H9 (cell line): ENCODE measurements at places on chromosomes 3 and 15.
A peak's percentile ranks its signal among the peaks of the same experiment; 100 is the strongest.

- no peak for DNase-seq
These were observed 11.7 kb downstream of the MRPS11 start for GRCh38 chr15:88479169-88479568.

GRCh38 chr15:28105224-28105791, 6.2 kb upstream of the OCA2 start:
- DNase-seq, result peak; percentile 17

DNA sequence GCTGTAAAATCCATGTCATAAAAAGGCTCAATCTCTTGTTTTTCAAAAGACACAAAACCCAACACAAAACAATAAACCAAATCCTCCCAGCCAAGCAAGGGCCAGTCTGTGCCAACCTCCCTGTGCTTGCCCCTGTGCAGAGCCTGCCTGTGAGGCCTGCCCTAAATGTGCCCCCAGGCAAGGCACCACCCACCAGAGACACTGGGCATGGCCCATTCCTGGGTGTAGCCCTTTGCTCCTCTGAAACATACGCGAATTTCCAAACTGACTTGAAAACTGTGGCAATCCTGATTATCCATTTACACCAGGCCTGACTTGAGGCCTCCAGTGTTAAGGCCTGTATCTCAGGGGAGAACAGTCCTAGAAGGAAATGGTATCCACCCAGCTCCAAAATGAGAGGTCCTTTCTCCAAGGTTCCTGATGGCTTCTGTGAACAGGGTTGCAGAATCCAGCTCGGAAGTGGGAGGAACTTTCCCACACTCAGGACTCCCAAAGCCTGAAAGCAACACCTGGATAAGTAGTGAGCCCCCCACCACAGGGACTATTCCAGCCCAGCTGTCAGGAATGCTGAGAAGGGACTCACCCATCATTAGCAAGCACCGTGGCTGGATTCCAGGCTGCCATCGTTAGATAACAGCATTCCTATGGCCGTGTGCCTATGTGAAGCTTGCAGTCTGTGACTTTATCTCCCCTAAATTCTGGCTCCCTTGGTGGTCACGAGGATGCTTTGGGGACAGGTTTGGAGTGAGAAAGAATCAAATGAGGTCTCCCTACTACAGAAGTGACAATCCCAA, 61.8 kb downstream of the CACNA2D2 start:
- no peak for DNase-seq

GRCh38 chr15:39579487-39580116, 1.3 kb upstream of the THBS1 start:
- DNase-seq, result peak; percentile 90

GRCh38 chr3:66066963-66067617, 28.4 kb upstream of the MAGI1 start:
- no peak for DNase-seq

DNA sequence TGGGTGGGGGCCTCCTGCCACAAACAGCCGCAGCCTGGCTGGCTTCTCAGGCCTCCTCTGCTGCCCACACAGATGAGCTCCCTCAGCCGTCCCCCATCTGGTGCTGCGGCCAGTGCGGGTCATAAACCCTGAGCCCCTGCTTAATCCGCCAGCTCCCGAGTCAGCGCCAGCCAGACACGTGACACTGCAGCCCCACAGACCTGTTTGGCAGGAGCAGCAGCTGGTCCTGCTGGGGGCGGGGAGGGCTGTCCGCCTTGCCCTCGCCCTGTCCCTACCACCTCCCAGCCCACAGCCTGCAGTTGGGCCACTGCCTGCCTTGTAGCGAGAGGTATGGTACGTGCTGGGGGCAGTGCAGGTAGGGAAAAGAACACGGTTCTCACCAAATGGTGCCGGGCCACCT, 86.2 kb downstream of the IQSEC1 start:
- DNase-seq, result no peak

DNA sequence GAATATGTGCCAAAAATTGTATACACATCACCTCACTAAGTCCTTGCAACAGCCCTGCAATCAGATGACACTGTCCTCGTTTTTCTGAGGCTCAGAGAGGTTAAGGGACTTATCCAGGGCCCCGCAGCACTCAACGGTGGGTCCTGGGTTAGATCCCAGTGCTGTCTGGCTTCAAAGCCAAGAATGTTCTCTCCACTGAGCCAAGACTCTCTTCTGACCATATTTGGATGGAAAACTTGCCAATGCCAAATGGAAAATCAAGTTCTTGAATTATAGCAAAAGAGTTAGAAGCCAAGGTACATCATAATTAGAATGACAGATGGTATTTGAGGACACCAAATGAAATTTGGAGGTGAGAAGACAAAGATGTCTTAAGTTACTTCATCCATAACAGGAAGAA, 75.9 kb downstream of the NCEH1 start:
- no peak for DNase-seq

DNA sequence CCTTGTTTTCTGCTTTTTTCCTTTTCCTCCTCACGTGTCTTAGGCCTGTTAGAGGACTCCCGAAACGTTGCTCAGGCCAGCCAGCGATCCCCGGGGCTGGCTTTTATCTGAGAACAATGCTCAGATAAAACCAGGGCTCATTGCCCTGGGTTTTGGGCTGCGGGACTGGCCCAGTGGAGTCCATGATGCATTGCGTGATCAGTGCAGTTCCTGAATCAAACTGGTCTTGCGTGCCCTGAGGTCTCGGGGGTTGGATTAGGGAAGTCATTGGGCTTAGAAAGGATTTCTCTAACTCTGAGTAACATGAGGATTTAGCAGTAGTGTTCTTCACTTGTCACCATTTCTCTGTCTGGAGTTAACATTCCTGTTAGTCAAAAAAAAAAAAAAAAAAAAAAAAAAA, 66.3 kb downstream of the CCR1 start:
- DNase-seq, result no peak

DNA sequence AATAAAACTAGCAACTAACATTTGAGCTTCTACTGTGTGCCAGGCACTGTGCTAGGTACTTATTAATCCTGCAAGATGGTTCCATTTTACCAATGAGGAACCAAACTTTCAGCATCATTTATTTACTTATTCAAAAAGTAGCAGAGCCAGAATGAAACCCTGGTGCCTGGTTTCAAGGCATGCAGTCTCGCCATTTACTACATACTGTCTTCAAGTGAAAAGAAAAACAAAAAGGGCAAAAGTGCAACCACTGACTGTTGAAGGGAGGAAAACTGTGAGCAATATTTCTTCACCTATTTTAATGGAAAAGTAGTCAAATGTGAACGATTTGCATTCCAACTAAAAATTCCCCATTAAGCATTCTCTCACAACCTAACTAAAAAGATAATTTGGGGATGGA, 8.7 kb downstream of the DCUN1D1 start:
- no peak for DNase-seq

GRCh38 chr3:35437381-35437780, 201.9 kb upstream of the ARPP21 start:
- no peak for DNase-seq

DNA sequence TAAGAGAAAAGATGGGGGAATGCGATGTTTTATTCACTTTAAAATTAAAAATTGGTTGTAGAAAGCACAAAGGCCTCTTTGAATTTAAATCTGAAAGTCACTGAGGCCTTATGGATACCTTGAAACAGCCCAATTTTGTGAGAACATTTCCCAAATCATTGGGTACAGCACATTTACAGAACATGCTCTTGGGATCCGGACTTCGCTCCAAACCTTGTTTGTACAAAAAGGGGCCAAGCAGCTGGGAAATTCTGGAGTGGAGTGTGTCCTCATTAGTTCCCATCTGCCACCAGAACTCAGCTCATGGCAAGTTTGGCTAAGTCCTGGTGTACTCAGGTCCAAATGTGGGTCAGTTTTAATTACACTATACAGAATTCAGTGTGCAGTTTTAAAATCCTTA, 254.2 kb downstream of the ZBTB20 start:
- DNase-seq, result no peak

DNA sequence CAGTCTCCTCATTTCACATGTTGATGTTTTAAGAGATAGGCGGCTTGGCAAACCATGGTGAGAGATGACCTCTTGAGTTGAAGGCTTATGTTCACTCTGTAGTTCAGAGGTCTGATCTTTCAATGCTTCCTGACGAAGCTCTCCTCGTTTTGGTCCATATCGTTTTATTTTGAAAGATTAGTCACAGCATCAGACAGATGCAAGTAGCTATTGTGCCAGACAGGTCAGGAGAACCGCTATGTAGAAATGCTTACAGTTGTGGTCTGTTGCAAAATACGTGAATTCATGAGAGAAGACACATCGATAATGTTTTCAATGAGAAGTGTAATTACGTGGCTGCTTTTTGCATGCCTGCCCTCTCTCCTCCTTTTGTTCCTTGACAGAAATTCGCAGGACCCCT, 47.5 kb downstream of the CHL1 start:
- no peak for DNase-seq

GRCh38 chr3:194046531-194046930, 89.4 kb upstream of the HES1 start:
- no peak for DNase-seq

- no peak for DNase-seq
These were observed 9.8 kb upstream of the CLPX start for GRCh38 chr15:65194826-65195547.

- DNase-seq, result no peak
These were observed 19.2 kb downstream of the EXOSC7 start for GRCh38 chr3:44995142-44995770.

DNA sequence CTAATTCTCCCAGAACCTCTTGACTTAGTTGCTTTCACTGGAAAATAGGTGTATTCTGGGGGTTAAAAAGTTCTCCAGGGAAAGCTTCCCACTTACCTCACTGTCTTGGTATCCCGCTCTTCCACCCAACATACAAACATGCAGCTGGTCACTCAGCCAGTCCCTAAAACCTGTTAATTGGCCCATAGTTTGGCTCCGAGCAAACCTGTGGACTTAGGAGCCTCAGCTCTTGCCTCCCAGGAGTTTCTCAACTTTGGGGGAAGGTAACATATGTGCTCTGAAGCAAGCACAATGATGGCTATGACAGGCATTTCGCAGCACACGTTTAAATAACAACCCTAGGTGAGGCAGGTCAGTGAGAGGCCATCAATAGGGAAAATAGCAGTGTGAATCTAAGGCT, 25.8 kb upstream of the LRRFIP2 start:
- no peak for DNase-seq

- no peak for DNase-seq
These were observed 113.9 kb upstream of the MRPL3 start for GRCh38 chr3:131616719-131617118.
